ENCODE measurements at places on chromosomes 16 and 17. TPM values are rescaled to one million over a fixed set of nuclear protein-coding genes. Genes with fewer than 3 reads are reported as not detected.

Gene ST6GALNAC1
- not detected for total RNA-seq

Gene GP1BA
- total RNA-seq, result not detected

Gene NPIPA7
- 0.81 TPM for total RNA-seq

Gene FBXO39
- 7.1 TPM for total RNA-seq

Gene SEZ6
- total RNA-seq, result not detected

Gene NPIPA3
- total RNA-seq, result 0.16 TPM

Gene CORO7
- 43.3 TPM for total RNA-seq

Gene DLX4
- total RNA-seq, result not detected

Gene SLC12A3
- not detected for total RNA-seq

Gene MT1M
- 4.2 TPM for total RNA-seq

Gene NXN
- 13.9 TPM for total RNA-seq

Gene KRTAP4-1
- total RNA-seq, result not detected

Gene MYH13
- total RNA-seq, result not detected

Gene MLX
- total RNA-seq, result 33.6 TPM

Gene GPR142
- total RNA-seq, result 0.16 TPM

Gene CCDC200
- not detected for total RNA-seq

Gene FNDC8
- total RNA-seq, result not detected

Gene EVI2B
- total RNA-seq, result 0.16 TPM

Gene FXR2
- 35.0 TPM for total RNA-seq

Gene MAP3K14
- total RNA-seq, result 1.9 TPM

Gene TMEM204
- total RNA-seq, result 67.7 TPM

Gene KCNG4
- not detected for total RNA-seq

Gene ADAP2
- 0.16 TPM for total RNA-seq
